ENCODE measurements at places on chromosomes 16 and 17.

- no peak for DNase-seq
Observed at GRCh38 chr16:85479972-85480726, 133.0 kb upstream of the GSE1 start.

- no peak for DNase-seq
Observed at GRCh38 chr16:709566-710499, 4.2 kb upstream of the FBXL16 start.

- DNase-seq, result no peak
Observed at GRCh38 chr16:87366288-87366687, 17.3 kb downstream of the FBXO31 start.

- DNase-seq, result no peak
Observed at GRCh38 chr17:38352245-38353085, 821 bp downstream of the SOCS7 start.

DNA sequence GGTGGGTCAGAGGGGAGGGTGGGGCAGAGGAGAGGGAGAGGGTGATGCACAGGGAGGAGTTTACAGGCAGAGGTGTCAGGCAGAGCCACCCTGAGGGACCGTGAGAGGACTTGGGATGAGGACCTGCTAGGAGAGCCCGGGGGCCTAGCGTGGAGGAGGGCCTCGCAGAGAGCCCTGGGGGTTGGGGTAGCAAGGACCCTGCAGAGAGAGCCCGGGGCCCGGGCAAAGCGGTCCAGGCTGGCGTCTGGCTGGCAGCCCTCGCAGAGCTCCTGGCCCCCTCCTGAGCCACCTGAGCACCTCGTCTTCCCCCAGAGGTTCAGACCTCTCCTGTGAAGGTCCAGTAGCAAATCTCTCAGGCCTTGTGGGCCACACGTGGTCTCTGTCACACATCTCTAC is 42.0 kb upstream of the ZNF469 start:
- no peak for DNase-seq

GRCh38 chr17:40361925-40362695 is 2.4 kb downstream of the GJD3 start:
- no peak for DNase-seq

DNA sequence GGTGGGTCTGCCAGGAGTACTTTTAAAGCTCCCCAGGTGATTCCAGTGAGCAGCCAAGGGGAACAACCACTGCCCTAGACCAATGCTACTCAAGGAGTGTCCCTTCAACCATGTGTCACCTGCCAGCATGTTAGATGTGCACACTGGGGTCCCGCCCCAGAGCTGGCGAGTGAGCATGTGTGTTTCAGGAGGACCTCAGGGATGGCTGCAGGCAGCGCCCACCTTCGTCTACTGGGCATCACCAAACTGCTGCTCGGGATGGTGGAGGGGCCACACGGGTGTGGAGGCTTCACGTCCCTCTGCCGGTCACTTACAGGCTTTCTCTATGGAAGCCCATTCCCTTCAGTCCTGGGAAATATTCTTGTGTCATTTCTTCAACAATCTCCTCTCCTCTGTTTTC is 29.0 kb upstream of the DOC2B start:
- no peak for DNase-seq

- no peak for DNase-seq
Observed at GRCh38 chr17:39219647-39220154, 6.0 kb downstream of the STAC2 start.

- no peak for DNase-seq
Observed at GRCh38 chr17:79630126-79630525, 19.3 kb upstream of the RBFOX3 start.

DNA sequence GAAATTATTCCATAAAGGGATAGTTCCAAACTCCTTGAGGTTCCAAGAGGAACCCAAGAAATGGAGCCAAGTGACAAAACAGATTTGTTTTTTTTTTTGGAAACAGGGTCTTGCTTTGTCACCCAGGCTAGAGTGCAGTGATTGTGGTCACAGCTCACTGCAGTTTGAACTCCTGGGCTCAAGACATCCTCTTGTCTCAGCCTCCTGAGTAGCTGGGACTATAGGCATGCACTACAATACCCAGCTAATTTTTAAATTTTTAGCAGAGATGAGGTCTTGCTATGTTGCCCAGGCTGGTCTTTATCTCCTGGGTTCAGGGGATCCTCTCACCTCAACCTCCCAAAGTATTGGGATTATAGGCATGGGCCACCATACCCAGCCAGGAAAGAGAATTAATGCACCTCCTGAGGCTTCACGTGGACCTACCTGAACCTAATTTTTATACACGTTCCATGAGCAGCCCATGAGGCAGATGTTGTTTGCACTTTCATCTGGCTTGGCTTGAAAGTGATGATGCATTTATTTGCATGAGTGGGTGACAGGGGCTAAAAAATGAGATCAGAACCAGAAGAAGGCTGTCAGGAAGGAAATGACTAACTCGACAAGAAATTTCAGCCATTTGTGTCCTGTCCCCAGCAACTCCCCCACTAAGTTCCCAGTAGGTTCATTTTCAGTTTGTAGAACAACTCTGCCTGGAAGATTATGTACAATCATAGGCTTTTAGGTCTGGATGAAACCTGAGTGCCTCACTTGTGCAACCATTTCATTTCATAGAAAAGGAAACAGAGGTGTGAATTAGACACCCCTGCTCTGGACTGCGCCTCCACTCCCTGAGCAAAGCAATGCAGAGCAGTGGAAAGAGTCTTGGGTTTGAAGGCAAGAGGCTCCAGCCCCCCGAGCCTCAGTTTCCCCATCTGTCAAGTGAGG is 10.3 kb upstream of the IRF8 start:
- DNase-seq, result no peak

DNA sequence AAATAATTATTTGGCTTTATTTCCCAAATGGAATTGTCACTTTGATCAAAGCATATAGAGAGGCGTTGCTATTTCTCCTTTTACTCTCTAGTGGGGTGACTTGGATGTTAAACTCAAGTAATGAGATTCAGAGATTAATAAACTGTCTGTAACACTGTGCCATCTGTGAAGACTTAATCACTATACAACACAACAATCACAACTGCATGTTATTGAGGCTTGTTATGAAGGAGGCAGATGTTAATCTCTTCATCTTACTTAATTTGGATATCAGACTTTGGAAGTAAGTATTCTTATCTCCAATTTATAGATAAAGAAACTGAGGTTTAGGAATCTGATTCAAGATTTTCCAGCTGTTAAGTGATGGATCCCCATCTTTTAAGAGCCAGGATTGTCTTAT is 132.5 kb downstream of the CNTNAP4 start:
- DNase-seq, result no peak

GRCh38 chr16:14345512-14346115 is 274.5 kb downstream of the MRTFB start:
- no peak for DNase-seq

DNA sequence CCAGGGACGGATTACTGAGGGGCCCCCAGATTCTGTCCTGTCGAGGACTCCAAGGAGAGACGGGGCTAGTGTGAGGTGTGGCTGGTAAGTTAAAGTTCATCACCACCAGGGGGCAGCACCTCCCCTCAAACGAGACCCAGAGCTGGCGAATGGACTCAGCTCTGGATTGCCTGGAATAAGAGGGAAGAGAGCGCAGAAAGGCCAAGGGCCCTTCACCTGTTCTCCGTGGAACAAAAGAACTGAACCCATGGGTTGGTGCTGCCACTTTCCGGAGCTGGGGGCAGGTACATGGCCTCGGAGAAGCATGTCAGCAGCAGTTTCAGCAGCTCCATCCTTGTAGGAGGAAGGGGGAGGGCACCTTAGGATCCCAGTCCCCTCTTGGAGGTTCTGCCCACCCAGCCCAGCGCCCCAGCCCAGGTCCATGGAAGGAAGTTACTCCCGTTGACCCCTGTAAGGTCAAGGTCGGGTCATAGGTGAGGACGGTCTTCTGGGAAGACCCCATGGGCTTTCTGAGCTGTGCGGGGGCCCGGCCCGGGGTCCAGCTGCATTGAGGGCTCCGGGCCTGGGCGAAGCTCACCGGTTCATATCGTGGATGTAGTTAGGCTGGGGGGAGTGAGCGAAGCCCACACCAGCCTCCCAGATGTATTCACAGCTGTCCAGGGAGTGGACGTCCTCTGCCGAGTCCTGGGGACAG is 10.8 kb downstream of the HID1 start:
- peak; percentile 74 for DNase-seq

Measured in activated CD4-positive, alpha-beta T cell treated with anti-CD3 and anti-CD28 coated beads for 1 hour (primary cell).